ENCODE measurements at places on chromosomes 3 and 15.
A peak's percentile ranks its signal among the peaks of the same experiment; 100 is the strongest.

DNA sequence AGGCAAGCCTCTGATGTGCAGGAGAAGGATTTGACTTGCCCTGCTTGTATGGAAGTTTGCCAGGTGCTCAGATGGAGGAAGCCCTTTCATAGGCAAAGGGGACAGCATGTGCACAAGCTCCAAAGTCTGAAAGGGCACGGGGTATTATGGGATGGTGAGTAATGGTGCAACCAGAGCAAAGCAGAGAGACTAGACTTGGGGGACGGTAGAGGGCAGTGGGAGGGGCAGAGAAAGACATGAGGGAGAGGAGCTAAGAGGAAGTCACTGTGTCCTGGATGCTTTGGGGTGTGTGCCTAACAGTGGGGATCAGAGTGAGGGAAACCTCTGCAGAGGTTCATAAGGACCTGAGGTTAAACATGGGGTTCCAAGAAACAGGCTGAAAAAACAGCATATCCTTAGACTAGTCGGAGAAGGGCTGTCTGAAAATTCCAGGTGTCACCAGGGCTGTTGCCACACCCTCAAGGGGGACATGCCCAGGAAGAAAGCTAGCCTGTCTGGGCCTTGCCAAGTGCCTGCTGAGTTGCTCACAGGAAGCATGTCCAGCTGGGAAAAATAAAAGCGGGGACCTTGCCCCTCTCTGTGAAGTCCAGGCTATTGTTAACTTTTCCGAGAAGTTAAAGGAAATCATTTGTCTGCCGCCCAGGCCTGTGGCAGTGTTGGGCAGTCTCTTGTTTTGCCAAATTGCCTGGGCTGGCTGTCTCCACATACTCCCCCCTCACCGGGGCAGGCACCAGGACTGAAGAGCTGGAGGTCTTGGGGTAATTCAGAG, 47.1 kb downstream of the HRH1 start:
- peak; percentile 63 for DNase-seq

- DNase-seq = no peak
Measured at GRCh38 chr3:105930733-105931132, 61.9 kb upstream of the CBLB start.

GRCh38 chr15:99096894-99097426, 7.9 kb upstream of the SYNM start:
- no peak for DNase-seq

GRCh38 chr3:42537350-42537749, 34.9 kb downstream of the VIPR1 start:
- no peak for DNase-seq

- peak; percentile 64 for DNase-seq
Measured at GRCh38 chr15:68210821-68211655, 5.9 kb upstream of the CALML4 start.

DNA sequence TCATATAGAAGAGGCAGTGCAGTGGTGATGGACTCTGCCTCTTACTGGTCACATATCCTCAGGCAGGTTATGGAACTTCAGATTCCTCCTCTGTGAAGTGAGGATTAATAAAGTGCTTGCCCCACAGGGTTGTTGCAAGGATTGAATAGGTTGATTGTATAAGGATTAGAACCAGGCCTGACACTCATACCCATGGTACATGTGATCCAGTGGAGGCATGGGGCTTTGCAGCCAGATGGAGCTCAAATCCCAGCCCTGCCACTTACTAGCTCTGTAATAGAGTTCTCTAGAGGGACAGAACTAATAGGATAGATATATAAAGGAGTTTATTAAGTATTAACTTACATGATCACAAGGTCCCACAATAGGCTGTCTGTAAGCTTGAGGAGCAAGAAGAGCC, 184.6 kb upstream of the EIF1B start:
- no peak for DNase-seq

GRCh38 chr3:78434801-78435200, 1333.0 kb downstream of the ROBO1 start:
- DNase-seq = no peak

GRCh38 chr3:42871592-42872196, 4.0 kb downstream of the CYP8B1 start:
- no peak for DNase-seq

- no peak for DNase-seq
Measured at GRCh38 chr3:184498986-184499606, 62.5 kb upstream of the EPHB3 start.

GRCh38 chr15:37767841-37768455, 166.5 kb upstream of the TMCO5A start:
- DNase-seq = peak; percentile 33

DNA sequence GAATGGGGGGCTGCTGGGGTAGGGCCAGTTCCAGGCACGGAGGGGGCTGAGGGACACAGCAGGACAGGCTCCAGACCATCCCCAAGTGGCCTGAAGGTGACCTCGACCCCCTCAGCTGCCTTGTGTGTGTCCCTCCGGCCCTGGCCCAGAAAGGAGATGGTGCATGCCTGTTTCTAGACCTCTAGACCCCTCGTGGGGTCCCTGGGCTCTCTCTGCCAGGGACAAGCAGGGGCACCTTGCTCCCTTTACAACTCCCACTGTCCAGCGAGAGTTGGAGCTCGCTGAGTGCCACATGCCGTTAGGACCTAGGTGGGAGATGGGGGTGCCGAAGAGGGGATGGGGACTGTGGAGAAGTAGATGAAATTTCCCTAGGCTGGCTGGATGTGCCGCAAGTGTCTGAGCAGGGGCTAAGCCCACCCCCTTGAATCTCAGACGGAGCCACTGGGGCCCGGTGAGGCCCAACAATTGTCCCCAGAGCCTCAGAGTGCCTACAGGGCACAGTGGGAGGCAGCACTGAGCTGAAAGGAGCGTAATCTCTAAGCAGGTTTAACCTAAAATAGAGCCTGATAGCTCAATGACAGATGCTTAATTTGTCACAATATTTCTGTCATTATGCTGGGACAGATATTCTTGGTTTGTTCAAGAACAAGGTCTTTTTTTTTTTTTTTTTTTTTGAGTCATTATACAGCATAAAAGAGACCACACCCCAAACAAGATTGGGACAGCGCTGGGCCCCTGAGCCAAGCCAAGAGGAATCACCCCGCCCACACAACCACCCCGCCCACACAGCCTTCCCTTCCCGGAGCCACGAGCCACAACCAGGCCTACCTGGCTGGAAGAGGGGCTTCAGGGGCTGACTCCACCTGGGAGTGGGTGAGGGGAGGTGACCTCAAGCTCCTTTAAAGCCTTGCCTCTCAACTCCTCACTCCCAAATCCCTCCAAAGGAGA, 23.6 kb upstream of the KLF13 start:
- DNase-seq = no peak

- peak; percentile 69 for DNase-seq
Measured at GRCh38 chr3:39254806-39255449, 24.9 kb downstream of the CX3CR1 start.

DNA sequence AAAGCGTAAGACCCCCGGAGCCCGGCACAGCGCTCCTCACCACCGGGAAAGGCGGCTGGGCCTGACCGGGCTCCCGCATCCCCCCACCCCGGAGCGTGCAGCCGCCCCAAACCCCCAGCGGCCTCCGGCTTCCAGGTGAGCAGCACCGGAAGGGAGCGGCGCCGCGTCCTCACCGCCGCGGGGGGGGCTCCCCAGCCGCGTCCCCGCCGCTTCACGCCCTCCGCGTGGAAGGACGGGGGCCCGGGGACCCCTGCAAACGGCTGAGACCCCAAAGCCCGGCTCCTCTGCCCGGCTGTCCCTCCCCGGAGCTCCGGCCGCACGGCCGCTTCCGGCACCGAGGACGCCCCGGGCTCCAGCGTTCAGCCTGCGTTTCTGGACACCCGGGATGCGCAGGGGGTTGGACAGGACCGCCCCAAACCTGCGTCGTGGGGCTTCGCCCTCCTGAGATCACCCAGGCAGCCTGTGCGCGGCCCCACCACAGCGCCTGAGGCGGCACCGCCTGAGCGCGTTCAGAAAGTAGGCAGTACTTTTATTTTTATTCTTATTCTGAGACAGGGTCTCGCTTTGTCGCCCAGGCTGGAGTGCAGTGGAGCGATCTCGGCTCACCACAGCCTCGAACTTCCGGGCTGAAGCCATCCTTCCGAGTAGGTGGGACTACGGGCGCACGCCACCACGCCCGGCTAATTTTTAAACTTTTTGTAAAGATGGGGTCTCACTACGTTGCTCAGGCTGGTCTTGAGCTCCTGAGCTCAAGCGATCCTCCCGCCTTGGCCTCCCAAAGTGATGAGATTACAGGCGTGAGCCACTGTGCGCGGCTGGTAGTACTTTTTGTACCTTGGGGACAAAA, 51.6 kb upstream of the BLM start:
- DNase-seq = peak; percentile 75

- DNase-seq = peak; percentile 15
Measured at GRCh38 chr3:54954521-54954920, 26.7 kb upstream of the LRTM1 start.

DNA sequence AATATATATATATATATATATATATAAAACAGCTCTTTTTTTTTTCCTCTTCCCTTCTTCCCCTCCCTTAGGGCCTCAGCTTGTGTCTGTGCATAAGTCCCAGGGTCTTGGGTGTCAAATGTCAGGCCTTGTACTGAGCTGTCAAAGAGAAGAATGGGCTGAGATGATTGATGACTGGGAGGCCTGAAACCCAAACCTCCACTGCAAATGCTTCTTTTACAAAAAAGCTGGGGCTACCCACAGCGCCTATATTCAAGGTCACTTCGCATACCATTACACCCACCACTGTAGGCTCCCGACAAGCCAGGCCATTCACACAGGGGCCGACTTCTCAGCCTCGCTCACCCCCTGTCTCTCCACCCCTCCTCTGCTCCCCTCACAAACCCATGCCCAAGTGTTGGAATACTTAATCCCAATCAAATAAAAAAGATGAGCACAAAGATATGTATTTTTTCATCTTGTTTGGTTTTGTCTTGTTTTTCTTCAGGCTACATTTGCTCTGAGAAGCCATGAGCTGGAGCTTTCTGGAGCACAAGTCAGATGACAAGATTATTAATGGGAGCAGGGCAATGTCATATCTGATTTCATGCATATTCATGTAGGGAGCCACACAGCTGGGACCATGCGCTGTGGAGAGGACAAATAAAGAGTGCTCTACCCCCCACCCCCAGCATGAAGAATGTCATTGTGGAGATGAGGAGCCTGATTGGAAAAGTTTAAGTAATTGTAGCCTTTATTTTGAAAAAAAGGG, 614.4 kb upstream of the NR2F2 start:
- DNase-seq = no peak

DNA sequence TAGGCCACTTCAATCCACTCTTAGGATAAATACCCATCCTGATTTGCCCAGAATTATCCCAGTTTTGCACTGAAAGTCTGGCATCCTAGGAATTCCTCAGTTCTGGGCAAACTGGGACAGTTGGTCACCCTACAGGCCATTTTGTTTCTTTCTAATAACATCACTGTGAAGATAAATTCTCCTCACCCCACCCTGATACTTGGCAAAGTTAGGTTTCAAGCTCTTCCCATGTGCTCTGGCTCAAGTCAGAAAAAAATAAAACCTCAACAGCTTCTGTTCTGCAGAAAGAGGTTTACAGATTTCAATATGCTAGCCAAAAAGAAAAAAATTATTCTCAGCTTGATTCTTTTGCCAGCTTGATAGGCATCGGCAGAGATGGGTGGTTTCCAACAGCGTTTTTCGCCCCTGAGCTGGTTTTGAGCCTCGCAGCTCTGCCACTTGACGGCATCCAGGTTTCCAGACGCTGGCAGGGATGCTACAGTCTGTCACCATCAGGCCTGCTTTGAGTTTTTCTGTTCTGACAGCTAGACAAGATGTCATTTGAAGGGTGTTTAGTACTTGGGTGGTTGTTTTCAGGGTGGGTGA, 171.4 kb downstream of the SSR3 start:
- no peak for DNase-seq

DNA sequence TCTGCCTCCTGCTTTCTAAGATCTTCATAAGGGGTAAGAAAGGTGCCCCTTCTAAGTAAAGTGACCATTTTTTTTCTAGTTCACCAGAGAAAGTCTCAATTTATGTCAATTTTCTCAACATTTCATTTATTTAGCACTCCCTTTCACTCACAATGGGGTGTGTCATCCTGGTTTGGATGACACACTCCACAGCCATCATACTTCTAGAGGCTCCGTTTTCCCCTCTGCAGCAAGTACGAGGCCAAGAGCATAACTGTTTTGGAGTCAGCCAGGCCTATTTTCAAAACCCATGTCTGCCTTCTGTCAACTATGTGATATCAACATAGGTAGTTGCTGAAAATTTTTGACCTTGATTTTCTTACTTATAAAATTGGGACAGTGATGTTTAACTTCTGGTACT, 703.2 kb downstream of the NLGN1 start:
- peak; percentile 49 for DNase-seq

GRCh38 chr15:44159492-44159891, 35.6 kb downstream of the FRMD5 start:
- DNase-seq = no peak

- no peak for DNase-seq
Measured at GRCh38 chr15:67784090-67784781, 41.1 kb upstream of the SKOR1 start.
